ENCODE measurements at places on chromosomes 16 and 17. TPM values are rescaled to one million over a fixed set of nuclear protein-coding genes. Genes with fewer than 3 reads are reported as not detected.

Gene HES7
- 1.4 TPM for total RNA-seq

Gene SLC39A11
- total RNA-seq, result 17.0 TPM

Gene TMC7
- total RNA-seq, result 9.6 TPM

Gene TAT
- not detected for total RNA-seq

Gene WFDC1
- total RNA-seq, result not detected

Gene CTRL
- 1.5 TPM for total RNA-seq

Gene TAC4
- total RNA-seq, result not detected

Gene GAS2L2
- total RNA-seq, result 0.11 TPM

Gene MPP3
- total RNA-seq, result 19.4 TPM

Gene CRHR1
- total RNA-seq, result 0.25 TPM

Gene KRTAP1-5
- not detected for total RNA-seq

Gene GAS7
- total RNA-seq, result 0.49 TPM

Gene GRB7
- 4.2 TPM for total RNA-seq

Gene RHBDL1
- 1.4 TPM for total RNA-seq

Gene PTGES3L
- 0.84 TPM for total RNA-seq

Gene NEUROD2
- not detected for total RNA-seq

Gene ZBTB4
- 25.7 TPM for total RNA-seq

Gene SLFN12L
- not detected for total RNA-seq

Gene ALDH3A1
- 843 TPM for total RNA-seq

Gene EVPLL
- total RNA-seq, result not detected

Gene NHERF2
- total RNA-seq, result 54.7 TPM

Gene KRT26
- not detected for total RNA-seq

Gene TNS4
- total RNA-seq, result 91.4 TPM

Gene ABCC12
- not detected for total RNA-seq

Gene ACE
- 0.37 TPM for total RNA-seq

Gene CHST6
- 0.13 TPM for total RNA-seq

Gene OR1G1
- not detected for total RNA-seq

Gene PDILT
- not detected for total RNA-seq

Gene MYH2
- not detected for total RNA-seq

Gene SLC43A2
- total RNA-seq, result 6.6 TPM

Gene SLC16A11
- total RNA-seq, result not detected

Gene CTRB1
- not detected for total RNA-seq

Gene CCDC78
- total RNA-seq, result 3.6 TPM

Gene RSKR
- 6.0 TPM for total RNA-seq

Gene WNT3
- total RNA-seq, result 6.4 TPM

Gene NOTUM
- total RNA-seq, result 0.31 TPM

Gene KPNA2
- 519 TPM for total RNA-seq

Gene PRSS27
- 1.00 TPM for total RNA-seq

Gene TEKT5
- total RNA-seq, result not detected

Gene PRAC2
- total RNA-seq, result not detected

Gene ABCC11
- 0.13 TPM for total RNA-seq

Gene PRR29
- total RNA-seq, result 0.52 TPM

Gene STAT5A
- 6.4 TPM for total RNA-seq

Gene FOXJ1
- total RNA-seq, result 0.24 TPM

Gene GNG13
- total RNA-seq, result not detected

Gene KRTAP4-6
- not detected for total RNA-seq

Gene ZNF652
- 8.4 TPM for total RNA-seq

Gene PIP4K2B
- 43.6 TPM for total RNA-seq

Gene CLEC19A
- 0.17 TPM for total RNA-seq

All from A549 treated with DMSO at 1 μM for 4 hours (cell line).